ENCODE measurements at places on chromosomes 3 and 15.

DNA sequence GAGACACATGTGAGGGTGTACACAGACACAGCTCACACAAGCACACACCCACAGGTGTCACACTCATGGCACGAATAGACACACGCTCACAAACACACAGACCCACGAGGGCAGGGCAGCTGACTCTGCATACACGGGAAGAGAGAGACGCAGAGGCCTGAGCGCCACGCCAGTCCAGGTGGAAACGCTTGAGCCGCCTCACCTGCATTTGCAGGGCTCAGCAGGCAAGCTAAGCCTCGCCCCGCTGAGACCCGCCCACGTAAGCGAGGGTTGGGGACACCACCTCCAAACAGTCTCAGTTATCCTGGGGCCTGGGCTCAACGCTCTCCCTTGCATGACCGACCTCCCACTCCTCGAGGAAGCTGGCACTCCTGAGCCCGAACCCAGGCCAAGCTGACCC, 73.2 kb downstream of the TLE3 start:
- DNase-seq: no peak

DNA sequence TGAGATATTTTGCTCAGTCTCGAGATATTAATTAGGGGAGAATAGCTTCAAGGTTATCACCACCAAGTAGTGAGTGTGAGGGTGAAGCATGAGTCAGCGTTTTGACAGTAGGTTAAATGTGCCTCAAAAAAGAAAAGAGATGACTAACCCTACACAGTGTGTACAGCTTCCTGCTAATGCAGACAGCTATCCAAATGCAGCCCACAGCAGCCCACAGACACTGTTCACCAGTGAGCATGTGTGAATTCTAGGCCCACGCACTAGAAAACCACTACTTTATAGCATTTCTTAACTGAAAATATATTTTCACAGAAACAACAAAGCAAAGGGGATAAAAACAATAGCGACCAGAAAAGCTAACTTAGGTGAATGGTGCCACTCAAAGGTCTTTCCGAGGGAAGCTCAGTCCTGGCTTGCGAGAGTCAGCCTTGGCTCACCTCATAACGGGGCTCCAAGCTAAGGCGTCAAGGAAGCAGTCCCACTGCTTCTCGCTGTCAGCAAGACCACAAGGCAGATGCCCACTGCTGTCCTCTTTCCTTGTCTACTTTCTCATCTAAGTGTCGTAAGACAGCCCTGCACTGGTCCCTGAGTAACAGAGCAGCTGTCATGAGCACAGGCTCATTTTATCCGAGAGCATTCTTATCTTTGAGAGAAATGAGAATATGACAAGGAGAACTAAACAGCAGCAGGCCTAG, 47.6 kb downstream of the TXNRD3 start:
- DNase-seq: no peak

DNA sequence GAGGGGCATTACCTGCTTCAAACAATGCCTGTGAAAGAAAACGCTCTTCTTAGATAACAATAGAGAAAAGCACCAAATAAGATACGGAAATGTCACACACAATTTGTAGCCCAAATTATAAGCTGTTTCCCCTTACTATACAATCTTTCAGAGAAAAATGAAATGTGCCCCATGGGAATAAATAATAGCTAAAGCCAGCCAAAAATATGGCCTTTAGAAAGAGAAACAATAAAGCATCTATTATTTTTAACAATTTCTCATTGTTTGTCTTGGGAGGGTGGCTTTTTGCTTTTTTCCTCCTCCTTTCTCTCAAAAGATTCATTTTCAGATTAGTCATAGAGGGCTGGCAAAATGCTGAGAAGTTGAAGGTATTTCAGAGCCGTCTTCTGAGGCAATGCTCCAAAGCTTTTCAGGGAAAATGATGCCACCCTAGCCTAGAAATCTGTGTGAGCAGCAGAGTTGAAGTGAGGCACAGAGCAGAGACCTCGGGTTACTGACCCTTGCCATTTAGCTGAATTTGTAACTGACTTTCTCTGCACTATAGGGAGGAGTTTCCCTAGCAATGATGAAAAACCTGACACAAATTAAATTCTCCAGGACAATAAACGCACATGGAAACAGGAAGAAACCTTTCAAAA, 86.3 kb upstream of the PRICKLE2 start:
- no peak for DNase-seq

DNA sequence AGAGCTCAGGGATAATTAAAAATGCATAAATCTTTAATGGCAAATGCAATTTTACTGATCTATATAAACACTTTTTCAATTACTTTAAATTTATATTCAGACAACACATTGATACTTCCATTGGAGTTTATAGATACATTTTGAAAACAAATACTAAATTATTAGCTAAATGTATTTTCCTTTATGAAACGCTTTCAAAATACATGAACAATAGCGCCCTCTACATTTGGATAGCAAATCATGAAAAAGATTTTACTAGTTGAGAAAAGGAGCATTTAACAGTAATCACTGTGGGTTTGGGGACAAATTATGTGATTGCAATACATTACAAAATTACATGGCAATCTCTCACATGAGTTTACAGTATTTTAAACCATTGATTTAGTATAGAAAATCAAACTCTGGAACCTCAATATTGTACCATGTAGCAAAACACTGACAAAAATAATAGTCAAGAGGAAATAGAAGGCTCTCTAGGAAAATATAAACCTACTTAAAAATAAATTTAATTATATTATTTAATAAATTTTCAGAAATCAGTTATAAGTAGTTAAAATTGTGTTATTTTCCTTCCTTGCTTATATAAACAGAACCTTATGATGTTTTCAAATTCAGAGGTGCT, 207.9 kb downstream of the ZIC1 start:
- DNase-seq: peak; percentile 3

- no peak for DNase-seq
Measured at GRCh38 chr3:140584549-140584948, 93.3 kb upstream of the TRIM42 start.

GRCh38 chr15:73438651-73439050, 4.3 kb upstream of the REC114 start:
- no peak for DNase-seq

- DNase-seq: no peak
Measured at GRCh38 chr15:60313906-60314305, 83.9 kb downstream of the ANXA2 start.

GRCh38 chr3:151216641-151217607, 13.9 kb upstream of the GPR171 start:
- DNase-seq: no peak

- no peak for DNase-seq
Measured at GRCh38 chr3:195137638-195138588, 133.0 kb downstream of the XXYLT1 start.

- peak; percentile 69 for DNase-seq
Measured at GRCh38 chr3:157248590-157249422, 88.9 kb upstream of the CCNL1 start.

DNA sequence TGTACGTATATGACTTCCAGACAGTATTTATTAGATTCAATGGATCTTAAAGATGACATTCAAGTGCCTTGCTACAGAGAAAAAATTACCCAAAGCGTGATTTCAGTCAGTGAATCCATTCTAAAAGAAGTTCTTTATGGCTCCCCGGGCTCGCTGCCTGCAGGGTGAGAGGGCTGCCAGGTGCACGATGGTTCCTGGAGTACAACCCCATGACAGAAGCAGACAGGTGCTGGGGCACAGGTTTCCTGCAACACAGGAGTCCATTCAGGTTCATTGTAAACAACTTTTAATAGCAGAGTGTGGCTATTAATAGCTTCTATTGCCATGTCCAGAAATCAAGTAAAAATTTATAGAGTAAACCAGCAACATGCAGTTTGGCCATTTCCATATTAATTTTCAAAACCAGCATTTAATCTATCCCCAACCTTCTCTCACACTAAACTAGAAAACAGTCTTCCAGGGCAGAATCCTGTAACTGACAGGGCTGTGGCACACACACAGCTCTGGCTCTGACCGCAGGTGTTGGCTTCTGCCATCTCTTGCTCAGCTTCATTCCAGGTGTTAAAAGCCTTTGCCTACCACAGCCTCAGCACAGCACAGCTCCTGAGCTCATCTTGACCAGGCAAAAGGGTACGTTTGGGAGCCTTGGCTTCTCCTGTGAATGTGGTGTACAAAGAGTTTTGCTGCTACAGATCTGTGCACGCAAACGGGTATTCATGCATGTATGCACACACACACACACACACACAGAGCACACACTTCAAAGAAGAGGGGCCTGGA, 185.9 kb downstream of the MEX3B start:
- DNase-seq: no peak

DNA sequence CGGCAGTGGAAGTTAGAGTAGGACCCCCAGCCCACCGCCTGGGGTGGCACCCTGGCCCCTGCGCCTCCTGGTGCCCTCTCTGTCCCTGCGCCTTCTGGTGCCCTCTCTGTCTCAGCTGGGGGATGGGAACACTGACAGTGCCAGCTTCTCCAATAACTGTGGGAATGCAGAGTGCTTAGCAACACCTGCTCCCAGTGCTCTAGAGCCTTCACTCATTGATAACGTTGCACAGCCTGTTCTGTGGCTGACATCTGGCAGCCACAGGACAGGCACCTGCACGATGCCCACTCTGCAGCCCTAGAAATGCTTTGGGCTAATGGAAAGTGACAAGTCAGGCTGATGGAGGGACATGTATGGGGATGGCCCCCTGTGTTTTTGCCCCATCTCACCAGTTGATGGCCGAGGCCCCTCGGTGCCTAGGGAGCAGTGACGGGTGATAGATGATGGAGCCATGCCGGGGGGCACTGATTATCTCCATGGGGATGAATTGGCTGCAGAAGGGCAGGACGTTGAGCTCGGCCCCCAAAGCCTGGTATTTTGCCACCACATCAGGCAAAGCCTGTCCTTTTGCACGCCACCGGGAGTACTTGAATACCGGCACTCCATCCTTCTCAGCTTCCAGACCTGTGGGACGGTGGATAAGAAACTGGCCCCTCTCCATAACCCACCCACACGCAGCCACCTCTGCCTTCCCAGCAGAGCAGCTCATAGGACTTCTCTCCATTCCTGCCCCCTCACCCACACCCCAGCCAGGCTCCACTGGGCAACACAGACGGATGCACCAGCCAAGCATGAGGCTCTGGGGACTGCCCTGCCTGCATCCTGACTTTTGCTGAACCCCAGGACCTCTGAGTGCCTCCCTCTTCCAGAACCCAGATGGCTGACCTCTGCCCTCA, 22.1 kb downstream of the ALDH1L1 start:
- no peak for DNase-seq

DNA sequence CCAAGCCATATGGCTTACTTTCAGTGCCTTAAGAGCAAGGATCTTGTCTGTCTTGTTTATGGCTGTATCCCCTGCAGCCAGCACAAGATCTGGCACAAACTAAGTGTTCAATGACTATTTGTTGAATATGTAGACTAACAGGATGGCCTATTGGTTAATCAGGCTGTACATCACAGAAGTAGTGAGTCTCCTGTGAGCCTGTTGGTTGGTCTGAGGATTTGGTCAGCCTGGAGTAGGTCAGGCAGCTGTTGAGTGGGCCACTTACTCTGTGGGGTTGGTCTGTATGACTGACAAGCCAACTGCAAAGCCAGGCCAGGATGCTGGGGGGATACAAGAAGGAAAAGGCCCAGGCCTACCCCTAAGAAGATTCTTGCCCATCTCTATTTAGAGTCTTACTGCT, 33.4 kb upstream of the CILP start:
- DNase-seq: no peak

- no peak for DNase-seq
Measured at GRCh38 chr3:81927811-81928210, 166.4 kb upstream of the GBE1 start.

GRCh38 chr3:71494212-71494611, 89.3 kb downstream of the FOXP1 start:
- no peak for DNase-seq

DNA sequence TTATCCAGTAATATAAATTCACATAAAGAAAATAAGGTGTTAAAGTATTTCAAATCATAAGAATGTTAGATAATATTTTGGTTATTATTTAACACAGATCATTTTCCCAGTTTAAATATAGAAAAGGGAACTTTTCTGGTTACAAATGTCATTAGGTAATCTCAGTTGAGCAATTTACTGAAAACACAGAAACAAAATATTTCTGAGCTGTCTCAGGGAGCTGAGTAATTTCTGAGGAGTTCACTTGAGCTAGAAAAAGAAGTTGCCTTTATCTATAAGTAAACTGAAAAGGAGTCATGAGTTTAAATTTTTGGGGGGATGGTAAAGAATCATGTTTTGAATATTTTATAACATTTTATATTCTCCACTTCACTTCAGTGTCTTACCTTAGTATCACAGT, 855.4 kb upstream of the ARPP21 start:
- no peak for DNase-seq

- DNase-seq: no peak
Measured at GRCh38 chr15:25186411-25186810, 231.6 kb downstream of the SNRPN start.

DNA sequence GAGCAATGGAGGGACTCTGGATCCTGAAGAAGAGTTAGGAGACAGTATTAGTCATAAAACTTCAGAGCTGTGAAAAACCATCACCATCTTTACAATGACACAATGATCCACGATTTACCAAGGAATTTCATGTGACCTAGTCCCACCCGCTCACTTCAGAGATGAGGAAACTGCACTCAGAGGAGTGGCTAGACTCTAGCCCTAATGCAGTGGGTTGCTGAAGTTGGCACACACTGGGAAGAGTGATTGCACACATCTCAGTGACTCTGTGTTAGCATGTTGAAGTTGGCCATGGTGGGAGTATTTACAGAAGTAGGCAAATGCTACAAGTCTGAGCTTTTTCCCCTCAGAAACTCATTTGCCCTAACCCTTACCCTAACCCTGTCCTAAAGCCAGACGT, 35.2 kb upstream of the SPATA12 start:
- no peak for DNase-seq

GRCh38 chr15:62125773-62126172, 39.3 kb downstream of the C2CD4B start:
- peak; percentile 62 for DNase-seq

- DNase-seq: no peak
Measured at GRCh38 chr3:176870451-176870850, 326.8 kb downstream of the TBL1XR1 start.

DNA sequence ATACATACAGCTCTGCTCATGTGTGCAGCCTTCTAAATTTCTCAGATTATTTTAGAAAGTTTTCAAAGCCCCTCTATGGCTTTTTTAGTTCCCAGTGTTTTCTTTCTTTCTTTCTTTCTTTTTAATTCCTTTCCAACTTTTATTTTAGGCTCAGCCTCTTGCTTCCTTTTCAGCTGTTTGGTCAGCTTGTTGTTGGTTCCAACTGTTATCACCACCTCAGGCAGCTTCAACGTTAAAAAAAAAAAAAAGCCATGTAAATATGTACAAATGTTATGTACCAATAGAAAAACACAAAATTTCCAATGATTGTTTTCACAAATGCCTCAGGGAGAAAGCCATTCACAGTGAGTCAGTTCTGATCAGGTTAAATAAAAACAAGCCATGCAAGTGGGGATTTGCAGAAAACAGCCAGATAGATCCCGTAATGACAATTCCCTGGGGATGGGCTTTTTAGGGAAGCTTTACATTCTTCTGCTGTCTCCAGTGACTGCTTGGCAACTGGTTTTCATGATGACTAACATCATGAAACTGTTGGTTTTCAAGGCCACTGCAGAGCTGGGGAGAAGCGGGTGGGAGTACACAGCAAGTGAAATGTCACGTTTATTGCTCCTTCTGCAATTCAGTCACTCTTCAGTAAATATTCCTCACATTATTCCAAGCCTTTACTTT, 908.4 kb downstream of the EPHA3 start:
- no peak for DNase-seq
